ENCODE measurements at places on chromosomes 16 and 17.
A peak's percentile ranks its signal among the peaks of the same experiment; 100 is the strongest.

DNA sequence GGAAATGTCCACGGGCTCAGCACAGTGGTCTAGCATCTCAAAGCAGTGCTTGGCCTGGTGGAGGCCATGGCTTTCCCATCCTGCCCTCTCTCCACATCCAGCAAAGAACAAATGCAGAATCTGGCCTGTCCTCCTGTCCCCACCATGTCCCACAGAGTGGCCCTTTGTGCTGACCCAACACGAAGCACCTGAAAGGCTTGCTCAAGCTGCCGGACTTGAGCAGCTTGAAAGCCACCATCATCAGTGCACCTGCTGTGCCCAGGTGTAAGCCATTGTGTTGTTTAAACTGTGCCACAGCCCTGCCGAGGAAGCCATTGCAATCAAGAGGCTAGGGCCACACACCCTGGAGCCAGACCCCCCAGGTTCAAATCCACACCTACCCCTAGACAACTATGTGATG lies 115.5 kb downstream of the SOCS1 start:
- no peak for DNase-seq

DNA sequence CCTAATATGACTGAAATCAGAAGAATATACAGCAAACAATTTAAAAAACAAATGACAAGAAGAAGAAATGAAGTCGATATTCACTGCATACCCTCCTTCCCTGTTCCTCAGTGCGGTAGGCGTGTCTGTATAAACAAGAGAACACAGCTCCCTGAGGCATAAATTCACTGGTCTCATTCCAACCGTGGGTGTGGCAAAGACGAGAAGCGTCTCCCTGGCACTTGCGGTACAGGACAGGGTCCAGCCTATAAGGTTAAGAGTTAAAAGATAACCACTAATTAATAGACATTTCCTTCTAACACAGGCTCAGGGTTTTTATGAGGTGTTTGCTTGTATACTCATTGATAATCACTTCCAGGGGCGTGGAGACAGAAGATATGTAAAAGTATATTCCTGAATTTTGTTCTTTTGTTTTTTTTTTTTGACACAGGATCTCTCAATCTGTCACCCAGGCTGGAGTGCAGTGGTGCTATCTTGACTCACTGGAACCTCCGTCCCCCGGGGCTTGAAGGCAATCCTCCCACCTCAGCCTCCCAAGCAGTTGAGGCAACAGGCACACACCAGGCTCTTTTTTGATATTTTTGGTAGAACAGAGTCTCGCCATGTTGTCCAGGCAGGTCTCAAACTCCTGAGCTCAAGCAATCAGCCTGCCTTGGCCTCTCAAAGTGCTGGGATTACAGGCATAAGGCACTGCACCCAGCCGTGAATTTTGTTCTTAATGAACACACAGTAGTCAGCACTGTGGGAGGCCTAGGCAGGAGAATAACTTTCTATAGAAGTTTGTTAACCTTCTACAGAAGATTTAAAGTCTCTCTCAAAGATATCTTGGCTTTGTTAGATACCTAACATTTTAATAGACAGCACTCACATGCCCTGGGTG lies 59.1 kb upstream of the CLEC18B start:
- DNase-seq, result no peak

DNA sequence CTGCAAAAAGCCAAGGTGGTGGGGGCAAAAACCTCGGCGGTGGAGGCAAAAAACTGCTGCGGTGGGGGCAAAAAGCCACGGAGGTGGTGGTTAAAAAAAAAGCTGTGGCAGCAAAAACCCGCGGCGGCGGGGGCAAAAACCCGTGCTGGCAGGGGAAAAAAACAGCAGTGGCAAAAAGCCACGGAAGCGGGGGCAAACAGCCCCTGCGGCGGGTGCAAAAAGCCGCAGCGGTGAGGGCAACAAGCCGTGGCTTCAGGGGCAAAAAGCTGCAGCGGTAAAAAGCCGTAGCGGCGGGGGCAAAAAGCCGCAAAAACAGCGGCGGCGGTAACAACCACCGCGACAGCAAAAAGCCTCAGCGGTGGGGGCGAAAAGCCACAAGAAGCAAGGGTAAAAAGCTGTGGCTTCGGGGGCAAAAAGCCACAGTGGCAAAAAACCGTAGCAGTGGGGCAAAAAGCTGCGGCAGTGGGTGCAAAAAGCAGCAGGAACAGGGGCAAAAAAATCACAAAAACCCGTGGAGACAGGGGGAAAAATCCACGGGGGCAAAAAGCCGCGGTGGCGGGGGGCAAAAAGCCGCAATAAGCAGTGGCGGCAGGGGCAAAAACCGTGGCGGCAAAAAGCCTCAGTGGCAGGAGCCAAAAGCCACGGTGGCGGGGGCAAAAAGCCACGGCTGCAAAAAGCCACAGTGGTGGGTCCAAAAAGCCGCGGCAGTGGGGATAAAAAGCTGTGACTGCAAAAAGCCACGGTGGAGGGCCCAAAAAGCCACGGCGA lies 193.7 kb downstream of the SHCBP1 start:
- no peak for DNase-seq

DNA sequence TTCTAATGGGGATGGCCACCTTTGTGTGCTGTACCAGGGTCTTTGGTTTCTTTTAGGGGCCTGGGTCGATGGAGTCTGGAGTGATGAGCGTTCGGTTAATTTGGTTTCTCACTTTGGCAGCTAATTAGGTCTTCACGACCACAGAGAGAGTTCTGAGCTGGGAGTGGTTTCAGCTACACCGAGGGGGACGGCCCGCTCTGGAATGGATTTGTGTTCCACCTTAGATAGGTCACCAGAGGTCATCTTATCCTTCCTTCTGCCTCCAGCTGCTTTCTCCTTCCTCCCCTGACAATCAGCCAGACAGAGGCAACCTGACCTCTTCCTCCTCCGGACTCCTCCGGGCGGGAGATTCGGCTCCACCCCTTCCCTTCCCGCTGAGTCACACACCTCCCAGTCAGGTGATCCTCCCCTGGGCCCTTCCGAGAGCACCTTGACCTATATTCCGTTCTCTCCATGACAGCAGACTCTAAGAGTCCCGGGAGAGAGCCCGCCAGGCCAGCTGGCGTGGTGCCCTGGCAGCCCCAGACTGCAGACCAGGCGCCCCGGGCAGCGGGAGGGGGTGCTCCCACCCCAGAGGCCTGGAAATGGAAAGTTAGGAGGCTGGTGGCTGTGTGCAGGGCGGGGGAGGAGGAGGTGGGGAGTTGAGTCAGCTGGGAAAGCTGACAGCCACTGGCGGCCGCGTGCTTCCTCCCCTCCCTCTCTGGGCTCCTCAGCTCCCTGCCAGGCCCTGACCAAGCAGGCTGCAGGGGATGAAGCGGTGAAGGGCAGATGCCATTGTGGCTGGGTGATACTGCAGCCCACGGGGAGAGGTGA lies 44.7 kb downstream of the CHD9 start:
- DNase-seq, result peak; percentile 12

DNA sequence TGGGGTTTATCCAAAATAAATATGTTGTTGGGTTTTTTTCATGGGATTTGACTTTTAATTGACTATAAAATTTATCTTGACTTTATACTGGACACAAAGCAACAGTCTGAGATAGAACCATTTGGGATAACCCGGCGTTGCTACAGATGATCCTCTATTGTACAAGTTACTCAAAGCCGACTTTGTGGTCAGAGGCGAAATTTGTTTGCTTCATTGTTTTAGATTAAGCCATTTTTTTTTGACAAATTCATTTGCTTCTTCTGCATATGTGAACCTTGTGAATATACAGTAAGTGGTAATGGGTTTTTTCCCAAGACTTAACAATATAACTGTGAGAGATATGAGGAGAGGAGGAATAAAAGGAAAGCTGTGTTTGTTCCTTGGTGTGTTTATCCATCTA lies 11.8 kb downstream of the MYO1D start:
- no peak for DNase-seq

DNA sequence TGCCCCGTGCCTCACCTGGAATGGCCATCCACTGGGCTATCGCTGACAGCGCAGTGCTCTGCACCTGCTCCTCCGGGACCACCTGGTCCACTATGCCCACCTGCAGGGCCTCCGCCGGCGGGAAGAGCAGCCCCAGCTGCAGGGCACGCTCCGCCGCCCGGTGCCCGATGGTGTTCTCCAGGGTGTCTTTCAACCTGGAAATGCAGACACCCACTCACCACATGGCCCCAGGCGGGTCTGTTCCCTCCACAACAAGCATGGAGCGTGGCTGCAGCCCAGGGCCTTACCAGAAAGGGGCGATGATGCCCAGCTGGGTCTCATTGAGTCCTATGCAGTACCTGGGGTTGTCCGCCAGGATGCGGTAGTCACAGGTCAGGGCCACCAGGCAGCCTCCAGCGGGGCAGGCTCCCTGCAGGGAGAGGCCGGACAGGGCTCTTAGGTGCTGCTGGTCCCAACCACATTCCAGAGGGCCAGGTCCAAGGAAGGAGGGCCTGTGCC lies 6.8 kb downstream of the DNASE1L2 start:
- DNase-seq, result no peak

DNA sequence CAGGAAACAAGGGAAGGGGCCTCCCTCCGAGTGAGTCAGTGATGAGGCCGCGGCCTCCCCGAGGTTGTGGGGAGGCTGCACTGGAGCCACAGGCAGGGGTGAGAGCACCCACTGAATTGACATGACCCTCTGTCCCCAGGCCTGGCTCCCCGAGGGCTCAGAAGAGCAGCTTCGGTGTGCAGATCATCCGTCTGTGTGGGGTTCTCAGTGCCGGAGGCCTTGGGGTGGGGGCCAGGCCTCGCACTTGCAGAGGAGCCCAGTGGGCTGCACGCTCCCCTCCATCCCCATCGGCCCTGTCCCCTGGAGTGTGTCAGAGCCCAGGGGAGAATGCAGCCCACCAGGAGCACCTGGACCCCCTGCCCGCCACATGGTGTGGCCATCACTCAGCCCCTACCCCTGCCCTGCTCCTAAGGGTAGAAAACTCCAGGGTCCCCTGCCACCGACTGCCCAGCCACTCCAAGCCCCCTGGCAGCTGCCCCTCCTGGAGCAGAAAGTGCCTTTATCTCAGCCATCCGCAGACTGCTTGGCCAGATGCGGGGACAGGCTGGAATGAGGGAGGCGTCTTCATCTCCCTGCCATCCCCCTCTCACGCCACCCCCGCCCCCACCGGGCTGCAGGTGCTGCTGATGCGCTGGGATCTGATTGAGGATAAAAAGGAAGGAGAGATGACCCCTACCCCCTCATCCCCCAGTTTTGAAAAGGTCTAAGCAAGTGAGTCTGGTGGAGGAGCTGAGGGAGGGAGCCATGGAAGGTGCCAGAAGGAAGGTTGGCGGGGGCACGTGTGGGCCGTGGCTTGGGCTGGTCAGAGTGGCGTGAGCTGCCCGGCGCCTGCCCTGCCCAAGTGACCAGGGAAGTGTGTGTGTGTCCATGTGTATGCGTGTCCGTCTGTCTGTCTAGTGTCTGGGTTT lies 358.3 kb downstream of the SEC14L1 start:
- no peak for DNase-seq

GRCh38 chr17:9632741-9633140 lies 12.6 kb upstream of the USP43 start:
- no peak for DNase-seq

DNA sequence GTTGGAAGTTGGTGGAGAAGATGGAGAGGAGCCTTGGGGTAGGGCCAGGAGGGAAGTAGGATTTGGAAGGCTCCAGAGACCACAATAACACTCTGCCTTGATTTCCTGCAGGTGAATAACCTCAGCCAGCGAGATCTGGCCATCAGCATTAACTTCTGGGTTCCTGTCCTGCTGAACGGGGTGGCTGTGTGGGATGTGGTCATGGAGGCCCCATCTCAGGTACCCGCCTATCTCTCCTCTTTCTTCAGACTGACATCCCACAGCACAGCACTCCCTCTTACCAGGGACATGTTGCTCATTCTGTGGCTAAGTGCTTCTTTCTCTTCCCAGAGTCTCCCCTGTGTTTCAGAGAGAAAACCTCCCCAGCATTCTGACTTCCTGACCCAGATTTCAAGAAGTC lies 4.9 kb downstream of the COX6A2 start:
- no peak for DNase-seq

GRCh38 chr17:21368545-21369246 lies 7.5 kb upstream of the KCNJ12 start:
- DNase-seq, result no peak

DNA sequence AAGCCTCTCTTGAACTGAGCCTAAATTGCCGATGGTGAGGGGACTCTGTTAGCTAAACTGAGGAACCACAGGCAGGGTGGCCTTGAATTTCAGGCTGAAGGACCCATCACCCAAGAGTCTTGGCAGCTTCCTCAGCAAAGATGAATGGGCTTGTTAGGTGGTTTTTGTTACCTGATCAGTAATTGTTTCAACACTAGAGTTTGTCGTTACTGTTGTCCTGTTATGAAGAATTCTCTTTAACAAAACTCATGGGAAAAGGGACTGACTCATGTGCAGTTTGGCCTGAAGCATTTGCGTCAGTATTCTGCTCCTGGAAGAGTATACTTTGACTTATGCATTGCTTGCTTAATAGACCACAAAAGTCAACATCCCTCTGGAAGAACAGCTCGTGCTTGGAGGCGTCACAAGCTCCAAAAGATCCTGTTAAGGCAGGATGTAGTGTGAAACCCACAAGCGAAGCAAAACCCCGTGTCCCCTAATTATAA lies 206.0 kb downstream of the IRX3 start:
- DNase-seq, result no peak

GRCh38 chr17:59527325-59527917 lies 38.0 kb upstream of the DHX40 start:
- DNase-seq, result no peak

DNA sequence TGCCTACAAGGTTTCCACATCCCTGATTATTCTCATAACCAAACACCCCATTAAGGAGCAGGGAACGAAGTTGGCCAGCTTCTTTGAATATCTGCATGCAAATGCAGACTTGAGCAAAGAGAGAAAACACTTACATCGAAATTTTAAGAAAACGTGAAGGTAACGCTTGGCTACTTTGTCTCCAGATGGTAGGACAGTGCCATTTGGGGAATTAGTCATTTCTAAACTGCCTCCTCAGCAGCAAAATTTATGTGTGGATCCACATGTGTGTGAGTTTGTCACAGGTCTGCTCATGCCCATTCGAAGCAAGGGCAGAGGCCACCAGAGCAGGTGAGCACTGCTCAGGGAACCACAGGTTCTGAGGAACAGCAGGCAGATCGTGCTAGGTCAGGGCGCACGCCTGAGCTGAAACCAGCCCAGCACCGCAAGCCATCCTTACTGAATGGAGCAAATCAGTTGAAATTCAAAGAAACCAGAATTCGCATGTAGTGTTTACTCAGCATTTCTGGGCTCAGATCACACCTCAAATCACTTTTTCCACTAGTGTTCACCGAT lies 80.1 kb downstream of the SOCS1 start:
- DNase-seq, result no peak

DNA sequence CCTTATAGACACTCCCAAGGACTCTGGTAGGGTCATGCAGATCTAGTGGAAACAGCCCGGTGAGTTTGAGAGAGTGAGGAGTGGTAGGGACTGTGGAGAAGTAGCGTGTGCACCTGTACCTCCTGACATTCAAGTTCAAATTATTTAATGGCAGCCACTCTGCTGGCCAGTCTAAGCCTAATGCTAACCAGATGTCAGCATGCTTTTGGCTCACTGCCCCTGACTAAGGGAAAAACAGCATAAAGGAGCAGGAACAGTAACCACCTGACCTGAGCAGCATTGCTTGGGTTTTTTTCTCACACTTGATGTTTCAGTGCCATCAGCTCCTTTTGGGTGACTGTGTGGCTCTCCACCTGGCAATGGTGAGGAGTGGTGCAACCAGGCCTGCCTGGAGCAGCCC lies 23.8 kb upstream of the SLC12A3 start:
- DNase-seq, result no peak

Measured in stimulated activated CD8-positive, alpha-beta memory T cell treated with anti-CD3 and anti-CD28 coated beads, Interleukin-7, amount 100 ng/mL, for 24 hours (primary cell).